ENCODE measurements at places on chromosomes 6 and 20.

- DNase-seq, result no peak
Measured at GRCh38 chr20:61414455-61414991, 162.5 kb downstream of the CDH4 start.

DNA sequence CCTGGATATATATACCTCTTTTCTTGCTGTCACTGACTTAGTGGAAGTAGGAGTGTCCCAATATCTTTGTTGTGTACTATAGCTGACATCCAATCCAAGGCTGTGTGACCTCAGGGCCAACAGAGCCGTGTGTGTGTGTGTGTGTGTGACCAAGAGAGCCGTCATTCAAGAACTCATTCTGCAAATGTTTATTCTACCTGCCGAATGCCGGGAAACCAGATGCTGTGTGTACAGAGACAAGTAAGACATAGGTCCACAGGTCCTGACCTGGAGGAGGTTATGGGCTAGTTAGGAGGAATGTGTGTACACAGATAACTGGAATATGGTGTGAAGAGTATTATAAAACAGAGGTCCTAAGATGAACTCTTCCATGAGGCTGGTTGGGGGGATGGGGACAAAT, 190.0 kb downstream of the DHX35 start:
- DNase-seq, result no peak

- DNase-seq, result peak; percentile 94
Measured at GRCh38 chr20:56433880-56434255, 21.8 kb downstream of the CASS4 start.

GRCh38 chr20:40610730-40611129, 78.3 kb downstream of the MAFB start:
- DNase-seq, result no peak

GRCh38 chr20:53080969-53081871, 109.1 kb downstream of the TSHZ2 start:
- peak; percentile 38 for DNase-seq

- no peak for DNase-seq
Measured at GRCh38 chr20:49483018-49483695, 689 bp upstream of the KCNB1 start.

DNA sequence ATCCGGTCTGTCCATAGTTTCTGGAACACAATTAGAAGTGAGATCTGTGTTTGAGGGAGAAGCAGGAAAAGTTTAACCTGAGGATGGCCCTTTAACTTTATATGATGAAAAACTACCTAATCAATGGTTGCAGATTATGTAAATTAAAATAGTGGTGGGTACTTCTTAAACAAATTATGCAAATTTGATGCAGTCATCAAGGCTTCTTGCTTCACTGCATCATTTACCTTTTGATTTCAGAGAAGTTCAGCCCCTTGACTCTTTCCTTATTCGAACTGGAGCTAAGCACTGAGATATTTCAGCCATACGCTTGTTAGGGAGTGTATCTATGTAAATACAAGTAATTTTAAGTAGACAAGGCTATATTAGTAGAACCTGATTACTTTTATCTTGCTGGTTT, 73.8 kb downstream of the JARID2 start:
- DNase-seq, result no peak

DNA sequence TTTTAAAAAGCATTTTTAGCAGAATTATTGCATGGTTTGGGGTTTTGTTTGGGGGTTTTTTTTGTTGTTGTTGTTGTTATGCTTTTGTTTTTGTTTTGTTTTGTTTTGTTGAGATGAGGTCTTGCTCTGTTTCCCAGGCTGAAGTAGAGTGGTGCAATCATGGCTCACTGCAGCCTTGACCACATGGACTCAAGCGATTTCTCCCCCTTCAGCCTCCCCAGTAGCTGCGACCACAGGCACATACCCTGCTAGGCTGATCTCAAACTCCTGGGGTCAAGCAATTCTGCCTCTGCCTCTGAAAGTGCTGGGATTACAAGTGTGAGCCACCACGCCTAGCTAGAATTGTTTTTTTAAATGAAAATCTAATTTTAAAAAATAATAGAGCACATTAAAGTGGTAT, 35.7 kb downstream of the UBR2 start:
- DNase-seq, result no peak

DNA sequence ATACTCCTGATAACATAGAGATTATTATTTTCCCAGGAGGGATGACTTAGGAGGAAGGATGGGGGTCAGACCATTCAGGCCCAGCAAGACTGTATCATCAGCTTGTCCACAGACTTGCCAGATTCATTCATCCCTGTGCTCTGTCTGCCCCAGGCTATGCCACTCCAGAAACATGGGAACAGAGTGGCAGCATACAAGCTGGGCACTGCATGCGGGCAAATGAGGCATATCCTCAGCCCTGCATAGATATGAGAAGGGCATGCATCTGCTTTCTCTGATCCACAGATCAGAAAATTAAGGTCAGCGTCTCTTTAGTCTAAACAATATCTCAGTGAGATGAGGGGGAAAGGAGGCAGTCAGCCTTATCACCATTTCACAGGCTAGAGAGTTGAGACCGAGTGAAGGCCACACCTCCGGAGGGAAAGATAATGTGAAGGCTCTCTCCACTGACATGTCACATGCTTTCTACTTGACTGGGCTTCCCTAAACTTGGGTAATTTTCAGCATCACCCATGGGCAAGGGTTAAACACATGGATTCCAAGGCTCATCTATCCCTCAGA, 140.5 kb downstream of the TFAP2B start:
- DNase-seq, result no peak

DNA sequence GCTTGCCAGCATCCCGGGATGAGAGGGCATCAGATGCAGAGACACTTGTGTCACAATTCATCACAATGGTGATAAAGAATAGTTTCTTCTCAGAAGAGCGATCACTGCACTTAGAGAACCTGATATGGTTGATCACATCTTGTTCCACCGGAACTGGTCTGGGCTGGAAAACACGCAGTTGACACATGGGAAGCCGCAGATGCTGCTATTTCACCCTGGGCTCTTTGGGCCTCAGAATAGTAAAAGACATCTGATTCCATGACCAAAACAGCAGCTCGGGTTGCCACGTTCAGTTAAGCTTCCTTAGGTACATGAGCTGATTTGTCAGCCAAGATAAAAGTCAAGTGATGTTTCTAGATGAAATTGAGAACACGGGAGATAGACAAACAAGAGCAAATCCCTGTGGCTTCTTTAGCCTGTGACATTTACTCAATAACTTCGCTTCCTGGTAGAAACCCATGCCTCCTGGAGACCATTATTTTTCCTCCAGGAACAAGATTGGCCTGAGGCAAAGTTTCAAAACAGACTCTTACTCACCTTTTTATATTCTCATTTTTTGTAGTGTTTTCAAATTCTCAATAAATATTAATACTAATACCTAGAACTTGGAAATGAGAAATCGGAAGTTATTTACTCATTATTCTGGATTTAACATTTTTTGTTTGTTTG, 59.4 kb downstream of the TRMT6 start:
- DNase-seq, result no peak

Measured in GM23248 (cell line).